ENCODE measurements at places on chromosomes 16 and 17. TPM values are rescaled to one million over a fixed set of nuclear protein-coding genes. Genes with fewer than 3 reads are reported as not detected.

CAMTA2 gene
- 67.7 TPM for total RNA-seq

CTRL gene
- 4.9 TPM for total RNA-seq

TTLL6 gene
- not detected for total RNA-seq

PRAC1 gene
- not detected for total RNA-seq

OR2C1 gene
- total RNA-seq = not detected

ALDH3A1 gene
- not detected for total RNA-seq

KCNH6 gene
- total RNA-seq = not detected

HAP1 gene
- 0.14 TPM for total RNA-seq

KRT16 gene
- not detected for total RNA-seq

PRKCB gene
- total RNA-seq = 120 TPM

- H3K27ac ChIP-seq = peak overlapping the region; percentile 95
- H3K4me3 ChIP-seq = peak overlapping the region; percentile 94
- H3K4me1 ChIP-seq = peaks cover 20% of the 10 kb centered on the region
- peaks cover 25% of the 10 kb centered on the region for H3K36me3 ChIP-seq
These were observed 615 bp downstream of the PHKG2 start for GRCh38 chr16:30748634-30749445.

DNA sequence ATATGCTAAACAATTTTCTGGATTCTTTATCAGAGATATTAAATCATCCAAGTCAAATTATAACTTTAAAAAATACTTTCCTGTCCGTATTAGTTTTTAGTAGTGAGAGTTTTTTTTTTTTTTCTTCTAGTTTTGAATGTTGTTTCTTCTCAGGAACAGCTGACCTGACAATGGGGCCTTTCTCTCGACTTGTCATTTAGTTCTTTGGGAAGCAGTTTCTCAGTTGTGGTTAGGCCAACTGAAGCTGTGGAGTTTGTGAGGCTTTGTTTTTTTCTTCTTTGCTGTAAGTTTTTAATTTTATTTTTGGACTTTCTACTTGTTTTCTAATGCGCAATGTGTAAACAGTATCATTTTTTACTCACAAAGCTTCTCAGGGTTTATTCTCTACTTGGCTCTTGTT lies 140.8 kb downstream of the FTO start:
- DNase-seq = no peak
- H3K4me3 ChIP-seq = no peak overlapping the region
- no peaks in the 10 kb centered on the region for H3K27me3 ChIP-seq
- H3K36me3 ChIP-seq = peaks cover 7% of the 10 kb centered on the region
- H3K4me1 ChIP-seq = peaks cover 9% of the 10 kb centered on the region

DNA sequence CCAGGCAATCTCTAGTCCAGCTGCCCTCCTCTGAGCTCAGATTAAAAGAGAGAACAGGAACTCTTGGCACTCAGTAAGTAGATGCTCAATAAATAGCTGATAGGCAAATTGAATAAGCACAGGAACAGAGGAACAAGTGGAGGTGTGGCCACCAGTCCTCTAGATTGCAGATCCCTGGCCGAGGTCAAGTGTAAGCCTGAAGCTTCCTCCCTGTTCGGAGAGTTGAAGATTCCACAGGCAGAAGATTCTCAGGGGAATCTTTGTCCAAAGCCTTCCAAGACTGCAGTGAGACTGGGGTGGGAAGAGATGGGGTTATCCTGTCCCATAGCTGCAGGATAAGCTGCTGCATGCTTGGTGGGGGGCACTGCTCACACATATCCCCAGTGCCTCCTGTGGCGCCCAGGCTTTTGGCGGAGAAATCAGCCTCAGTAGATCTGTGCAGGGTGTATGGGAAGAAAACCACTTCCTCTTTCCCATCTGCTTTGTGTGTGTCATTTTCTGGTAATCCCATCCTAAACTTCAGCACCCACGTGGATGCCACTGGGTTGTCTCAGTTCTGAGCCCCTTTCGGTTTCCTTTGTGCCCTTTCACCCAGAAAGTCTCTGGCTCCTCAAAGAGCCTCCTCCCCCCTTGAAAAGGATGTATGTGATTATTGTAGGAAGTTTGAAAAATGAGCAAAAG lies 12.1 kb downstream of the CD300A start:
- H3K27ac ChIP-seq = peak overlapping the region; percentile 66
- peak overlapping the region; percentile 65 for H3K4me3 ChIP-seq
- DNase-seq = no peak
- peaks cover 28% of the 10 kb centered on the region for H3K36me3 ChIP-seq
- peaks cover 36% of the 10 kb centered on the region for H3K4me1 ChIP-seq

DNA sequence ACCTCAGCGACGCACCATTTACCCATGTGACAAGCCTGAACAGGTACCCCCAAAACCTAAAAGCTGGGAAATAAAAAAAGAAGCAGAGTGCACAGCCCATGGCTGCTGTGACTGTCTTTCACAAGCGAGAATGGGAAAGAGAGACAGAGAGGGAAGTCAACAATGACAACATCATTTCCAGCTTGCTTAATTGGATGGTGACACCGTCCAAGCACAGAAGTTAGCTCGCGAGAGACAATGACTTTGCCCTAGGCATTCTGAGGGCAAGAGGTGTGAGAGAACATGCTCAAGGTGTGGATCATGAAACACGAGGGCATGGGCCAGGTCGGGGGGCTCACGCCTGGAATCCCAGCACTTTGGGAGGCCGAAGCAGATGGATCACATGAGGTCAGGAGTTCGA lies 19.3 kb upstream of the NSMCE1 start:
- H3K27me3 ChIP-seq = no peaks in the 10 kb centered on the region
- no peak overlapping the region for H3K4me3 ChIP-seq
- peaks cover 39% of the 10 kb centered on the region for H3K4me1 ChIP-seq
- no peak overlapping the region for H3K27ac ChIP-seq
- no peak for DNase-seq
- peaks cover 10% of the 10 kb centered on the region for H3K36me3 ChIP-seq

DNA sequence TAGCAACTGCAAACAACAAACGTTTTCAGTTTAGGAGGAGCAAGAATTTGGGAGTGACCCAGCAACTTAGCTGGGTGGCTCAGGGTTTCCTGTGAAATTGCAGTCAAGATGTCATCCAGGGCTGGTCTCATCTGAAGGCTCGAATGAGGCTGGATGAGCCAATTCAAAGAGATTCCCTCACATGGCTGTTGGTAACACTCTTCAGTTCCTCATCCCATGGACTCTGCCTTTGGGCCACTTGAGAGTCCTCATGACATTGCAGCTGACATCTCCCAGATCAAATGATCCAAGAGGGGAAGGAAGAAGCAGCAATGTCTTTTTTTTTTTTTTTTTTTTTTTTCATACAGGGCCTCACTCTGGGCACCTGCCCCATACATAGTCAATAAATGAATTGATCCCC lies 26.3 kb downstream of the UBALD1 start:
- no peak overlapping the region for H3K27ac ChIP-seq
- H3K27me3 ChIP-seq = peaks cover 17% of the 10 kb centered on the region
- H3K36me3 ChIP-seq = peaks cover 2% of the 10 kb centered on the region
- H3K4me3 ChIP-seq = no peak overlapping the region
- DNase-seq = no peak
- peaks cover 4% of the 10 kb centered on the region for H3K4me1 ChIP-seq

- DNase-seq = no peak
- H3K27ac ChIP-seq = peak overlapping the region; percentile 97
- peaks cover 42% of the 10 kb centered on the region for H3K4me1 ChIP-seq
- H3K27me3 ChIP-seq = no peaks in the 10 kb centered on the region
- peaks cover 28% of the 10 kb centered on the region for H3K36me3 ChIP-seq
These were observed 14.9 kb downstream of the SPATA32 start for GRCh38 chr17:45246861-45247428.

GRCh38 chr16:49767998-49768397 lies 87.9 kb downstream of the ZNF423 start:
- peaks cover 2% of the 10 kb centered on the region for H3K27me3 ChIP-seq
- no peaks in the 10 kb centered on the region for H3K4me1 ChIP-seq
- no peaks in the 10 kb centered on the region for H3K36me3 ChIP-seq
- no peak overlapping the region for H3K4me3 ChIP-seq
- no peak overlapping the region for H3K27ac ChIP-seq
- no peak for DNase-seq

GRCh38 chr16:80294172-80294571 lies 246.6 kb upstream of the DYNLRB2 start:
- DNase-seq = no peak
- H3K27me3 ChIP-seq = peaks cover 2% of the 10 kb centered on the region
- no peaks in the 10 kb centered on the region for H3K36me3 ChIP-seq
- no peaks in the 10 kb centered on the region for H3K4me1 ChIP-seq

DNA sequence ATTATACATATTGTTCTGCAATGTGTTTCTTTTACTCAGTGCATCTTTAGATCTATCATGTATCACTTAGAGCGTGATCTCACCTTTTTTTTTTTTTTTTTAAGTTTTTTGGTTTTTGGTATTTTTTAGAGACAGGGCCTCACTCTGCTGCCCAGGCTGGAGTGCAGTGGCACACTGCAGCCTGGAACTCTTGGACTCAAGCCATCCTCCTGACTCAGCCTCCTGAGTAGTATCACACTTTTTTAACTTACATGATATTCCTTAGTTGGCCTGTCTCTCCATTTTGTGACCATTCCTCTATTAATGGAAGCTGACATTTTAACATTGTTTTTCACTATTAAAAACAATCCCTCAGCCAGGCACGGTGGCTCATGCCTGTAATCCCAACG lies 4.7 kb upstream of the MPO start:
- peaks cover 2% of the 10 kb centered on the region for H3K4me1 ChIP-seq
- no peaks in the 10 kb centered on the region for H3K36me3 ChIP-seq
- H3K27me3 ChIP-seq = peaks cover 19% of the 10 kb centered on the region
- no peak for DNase-seq

- H3K27me3 ChIP-seq = no peaks in the 10 kb centered on the region
- DNase-seq = peak; percentile 94
- H3K4me3 ChIP-seq = peak overlapping the region; percentile 57
- no peak overlapping the region for H3K27ac ChIP-seq
- peaks cover 16% of the 10 kb centered on the region for H3K4me1 ChIP-seq
These were observed 4.5 kb downstream of the PRSS27 start for GRCh38 chr16:2715519-2715918.

DNA sequence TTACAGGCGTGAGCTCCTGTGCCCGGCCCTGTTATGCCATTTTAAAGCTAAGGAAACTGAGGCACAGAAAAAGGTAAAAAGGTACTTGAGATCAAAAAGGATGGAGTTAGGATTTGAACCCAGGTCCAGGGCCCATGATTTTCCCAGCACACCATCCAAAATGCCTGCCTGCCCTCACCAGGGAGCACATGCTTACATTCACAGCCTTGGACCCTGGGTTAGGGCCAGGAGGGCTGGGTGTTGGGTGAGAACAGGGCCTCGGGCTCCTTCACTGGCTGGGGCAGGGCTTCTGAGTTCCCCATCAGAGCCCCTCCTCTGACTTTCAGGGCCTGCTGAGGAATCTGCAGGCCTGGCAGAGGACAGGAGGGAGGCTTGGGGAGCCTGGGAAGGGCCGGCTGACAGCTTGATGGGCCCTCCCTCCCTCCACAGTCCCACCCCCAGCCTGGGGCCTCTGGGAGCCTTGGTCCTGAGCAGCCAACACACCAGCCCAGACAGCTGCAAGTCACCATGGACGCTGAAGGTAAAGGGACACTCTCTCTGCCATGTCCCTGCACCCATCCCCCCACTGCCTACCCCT lies at the start of gene QPRT:
Gene QPRT (plus strand): TSS at position 490 of the 577 bp plus-strand sequence. CDS start 18 bp downstream, at position 508.
- H3K4me3 ChIP-seq = peak within 1 kb of the TSS; percentile 82
- peaks cover 14% of the 10 kb centered on the region for H3K36me3 ChIP-seq
- DNase-seq = no peak

- H3K36me3 ChIP-seq = no peaks in the 10 kb centered on the region
- peaks cover 51% of the 10 kb centered on the region for H3K4me1 ChIP-seq
- no peak for DNase-seq
- H3K27ac ChIP-seq = peak overlapping the region; percentile 85
These were observed 2.2 kb upstream of the ICAM2 start for GRCh38 chr17:64022611-64023063.

- H3K36me3 ChIP-seq = peaks cover 2% of the 10 kb centered on the region
- H3K4me3 ChIP-seq = no peak overlapping the region
- H3K27me3 ChIP-seq = no peaks in the 10 kb centered on the region
- no peak for DNase-seq
- no peaks in the 10 kb centered on the region for H3K4me1 ChIP-seq
These were observed 63.3 kb downstream of the CYB561 start for GRCh38 chr17:63382826-63383225.

DNA sequence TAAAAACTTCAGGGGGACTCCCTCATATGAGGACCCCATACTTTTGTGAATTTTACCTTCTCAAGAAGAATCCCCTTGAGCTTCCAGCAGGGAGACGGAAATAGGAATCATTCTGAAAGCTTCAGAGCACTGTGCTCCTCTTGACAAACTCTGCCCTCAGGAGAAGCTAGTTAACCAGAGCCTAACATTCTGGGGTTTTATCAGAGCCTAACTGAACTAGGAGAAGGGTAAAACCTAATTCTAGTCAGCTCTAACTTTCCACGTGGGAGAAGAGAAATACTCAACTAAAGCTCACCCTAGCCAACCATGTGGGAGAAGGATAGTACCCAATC lies 13.3 kb upstream of the SLC5A10 start:
- H3K4me3 ChIP-seq = no peak overlapping the region
- H3K27me3 ChIP-seq = peaks cover 16% of the 10 kb centered on the region
- no peak for DNase-seq
- H3K4me1 ChIP-seq = peaks cover under 1% of the 10 kb centered on the region

DNA sequence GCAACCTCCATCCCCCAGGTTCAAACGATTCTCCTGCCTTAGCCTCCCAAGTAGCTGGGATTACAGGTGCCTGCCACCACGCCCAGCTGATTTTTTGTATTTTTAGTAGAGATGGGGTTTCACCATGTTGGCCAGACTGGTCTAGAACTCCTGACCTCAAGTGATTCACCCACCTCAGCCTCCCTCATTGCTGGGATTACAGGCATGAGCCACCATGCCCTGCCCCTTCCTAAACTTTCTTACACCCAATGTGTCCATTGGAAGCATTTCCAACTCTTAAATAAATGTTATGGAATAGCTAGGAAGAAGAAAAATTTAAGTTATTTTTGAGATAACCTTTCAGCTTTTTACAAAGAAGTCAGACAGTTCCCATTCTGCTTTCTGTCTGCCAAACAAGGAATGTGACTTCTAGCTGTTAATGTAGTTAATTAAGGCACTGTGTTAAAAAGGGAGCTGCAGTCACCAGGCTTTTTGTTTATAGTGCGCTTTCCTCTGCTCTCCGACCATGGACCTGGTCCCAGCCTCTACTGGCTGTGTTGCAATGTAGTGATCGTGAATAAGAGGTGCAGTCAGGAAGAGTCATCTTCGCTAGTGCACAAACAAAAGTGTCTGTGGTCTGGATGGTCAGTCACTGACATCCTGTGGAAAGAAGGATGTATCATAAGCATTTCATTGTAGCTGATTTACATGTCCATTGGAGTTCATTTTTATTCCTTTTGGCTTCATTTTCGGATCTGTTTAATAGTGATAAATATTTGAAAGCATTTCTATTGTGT lies 39.7 kb downstream of the USP10 start:
- H3K27me3 ChIP-seq = no peaks in the 10 kb centered on the region
- H3K4me3 ChIP-seq = no peak overlapping the region
- DNase-seq = no peak
- H3K4me1 ChIP-seq = peaks cover 27% of the 10 kb centered on the region

DNA sequence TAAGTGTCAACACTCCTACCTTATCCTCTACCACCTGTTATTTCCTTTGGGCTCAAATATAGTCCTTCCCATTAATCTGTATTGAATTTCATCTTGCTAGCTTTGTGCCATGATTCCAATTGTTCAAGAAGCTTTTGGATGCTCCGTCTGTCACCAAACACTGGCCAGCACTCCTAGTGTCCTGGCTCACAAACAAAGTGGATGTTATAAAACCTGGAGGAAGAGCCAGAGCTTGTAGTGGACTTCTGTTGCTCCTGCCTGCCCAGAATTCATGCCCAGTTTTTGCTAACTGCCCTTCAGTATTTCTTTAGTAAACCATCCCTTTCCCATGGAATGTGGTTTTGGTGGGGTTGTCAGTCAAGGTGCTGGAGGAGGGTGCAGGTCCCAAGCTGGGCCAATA lies 77.2 kb upstream of the HS3ST2 start:
- DNase-seq = no peak
- H3K36me3 ChIP-seq = no peaks in the 10 kb centered on the region
- H3K27ac ChIP-seq = no peak overlapping the region
- H3K4me1 ChIP-seq = no peaks in the 10 kb centered on the region

Measured in activated naive CD8-positive, alpha-beta T cell treated with anti-CD3 and anti-CD28 coated beads, Interleukin-2, amount 10 ng/mL, durations not matched to agents 7 days and 5 days (primary cell).